ENCODE measurements at places on chromosomes 12 and 14.

DNA sequence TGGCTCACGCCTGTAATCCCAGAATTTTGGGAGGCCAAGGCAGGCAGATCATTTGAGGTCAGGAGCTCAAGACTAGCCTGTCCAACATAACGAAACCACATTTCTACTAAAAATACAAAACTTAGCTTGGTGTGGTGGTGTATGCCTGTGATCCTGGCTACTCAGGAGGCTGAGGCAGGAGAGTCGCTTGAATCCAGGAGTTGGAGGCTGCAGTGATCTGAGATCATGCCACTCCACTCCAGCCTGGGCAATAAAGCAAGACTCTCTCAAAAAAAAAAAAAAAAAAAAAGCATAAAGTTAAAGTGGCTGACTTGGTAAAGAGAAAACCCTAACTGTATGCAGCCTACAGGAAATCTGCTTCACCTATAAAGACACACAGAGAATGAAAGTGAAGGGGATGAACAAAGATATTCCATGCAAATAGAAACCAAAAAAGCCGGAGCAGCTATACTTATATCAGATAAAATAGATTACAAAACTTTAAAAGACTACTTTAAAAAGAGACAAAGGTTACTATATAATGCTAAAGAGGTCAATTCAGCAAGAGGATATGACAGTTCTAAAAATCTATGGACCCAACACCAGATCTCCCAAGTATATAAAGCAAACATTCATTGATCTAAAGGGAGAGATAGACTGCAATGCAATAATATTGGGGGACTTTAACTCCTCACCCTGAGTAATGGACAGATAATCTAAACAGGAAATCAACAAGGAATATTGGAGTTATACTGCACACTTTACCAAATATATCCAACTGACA is 4.1 kb downstream of the CLEC2B start:
- no peak for DNase-seq

- no peak for DNase-seq
These were observed 23.8 kb downstream of the ZNF891 start for GRCh38 chr12:133106253-133106652.

DNA sequence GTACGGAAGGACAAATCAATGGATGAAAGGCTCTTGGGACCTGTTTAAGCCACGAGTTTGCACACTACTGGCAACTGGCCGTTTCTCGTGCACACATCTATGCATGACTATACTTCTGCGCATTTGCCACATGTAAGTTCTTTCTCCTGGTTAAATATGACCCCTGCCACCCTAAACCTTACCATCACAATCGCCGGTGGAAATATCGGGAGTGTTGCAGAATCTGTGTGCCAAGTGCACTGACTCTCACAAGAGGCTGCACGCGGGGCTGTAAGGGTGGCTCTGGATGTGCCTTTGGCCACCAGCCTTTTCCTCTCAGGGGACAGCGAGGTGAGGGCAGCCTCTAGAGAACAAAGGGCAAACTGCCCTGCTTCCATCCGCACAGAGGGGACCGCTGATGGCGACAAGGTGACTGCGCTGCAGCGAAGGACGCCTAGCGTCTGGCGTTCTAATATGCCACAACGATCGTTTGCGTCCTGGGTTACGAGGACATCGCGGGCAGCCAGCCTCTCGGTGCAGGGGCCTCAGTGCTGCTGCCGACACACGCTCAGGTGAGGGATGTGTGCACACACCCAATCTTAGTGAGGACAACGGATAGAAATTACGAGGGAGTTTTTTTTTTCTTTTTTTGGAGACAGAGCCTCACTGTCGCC is 232.2 kb downstream of the PCNX1 start:
- no peak for DNase-seq

- no peak for DNase-seq
These were observed 17.5 kb downstream of the PNMA1 start for GRCh38 chr14:73696466-73697400.

DNA sequence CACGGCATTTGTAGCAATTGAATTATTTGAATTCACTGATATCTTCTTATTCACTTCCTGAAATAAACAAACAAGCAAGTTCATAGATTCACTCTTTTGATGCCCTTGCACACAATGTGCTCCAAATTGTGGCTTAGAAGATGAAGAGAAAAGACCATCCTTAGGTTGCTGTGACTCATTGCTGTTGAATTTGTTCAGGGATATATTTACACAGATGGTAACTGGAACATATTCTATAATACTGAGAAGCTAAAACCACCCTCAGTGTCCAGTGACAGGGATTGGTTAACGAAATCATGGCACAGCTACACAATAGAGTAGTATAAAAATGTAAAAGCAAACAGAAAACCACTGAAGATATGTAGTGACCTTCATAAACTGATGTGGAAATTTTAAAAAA is 3.1 kb downstream of the PRB4 start:
- no peak for DNase-seq

- DNase-seq = no peak
These were observed 875.2 kb downstream of the FLRT2 start for GRCh38 chr14:86404989-86405649.

GRCh38 chr12:8453021-8453513 is 2.7 kb upstream of the CLEC6A start:
- no peak for DNase-seq

GRCh38 chr14:84492685-84493084 is 1037.3 kb upstream of the FLRT2 start:
- DNase-seq = no peak

DNA sequence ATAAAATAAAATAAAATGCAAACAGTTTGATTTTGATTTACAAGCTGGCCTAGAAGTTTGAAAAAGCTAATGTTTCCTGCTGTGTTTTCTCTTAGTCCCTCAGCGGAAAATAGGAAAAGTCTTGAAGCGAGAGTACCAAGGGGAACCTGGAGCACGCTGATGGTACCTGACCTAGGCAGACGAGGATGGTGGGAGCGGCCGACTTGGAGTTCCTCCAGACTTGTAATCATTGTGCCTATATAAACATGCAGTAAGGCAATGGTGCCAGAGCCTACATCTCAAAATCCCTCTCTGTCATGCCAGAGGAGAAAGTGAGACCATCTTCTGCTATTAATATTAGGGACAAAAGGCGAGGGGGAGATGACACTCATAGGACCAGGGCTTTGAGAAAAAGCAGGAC is 371.7 kb downstream of the TMEM132D start:
- DNase-seq = no peak

DNA sequence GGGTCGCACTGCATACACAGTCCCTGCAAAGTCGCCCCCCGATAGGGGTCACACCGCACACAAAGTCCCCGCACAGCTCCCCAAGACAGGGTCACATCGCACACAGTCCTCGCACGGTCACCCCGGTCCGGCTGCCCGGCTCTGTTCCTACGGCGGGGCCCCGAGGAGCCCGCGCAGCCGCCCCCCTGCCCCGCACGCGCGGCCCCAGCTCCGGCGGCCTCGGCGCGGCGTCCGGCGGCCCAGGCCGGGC is 300 bp downstream of the SSH1 start:
- DNase-seq = no peak

- no peak for DNase-seq
These were observed 95.3 kb downstream of the FGD4 start for GRCh38 chr12:32494656-32495055.
